ENCODE measurements at places on chromosomes 2 and 18. TPM values are rescaled to one million over a fixed set of nuclear protein-coding genes. Genes with fewer than 3 reads are reported as not detected.

Gene SPR
- polyA plus RNA-seq = not detected

Gene DTNB
- 24.4 TPM for polyA plus RNA-seq

Gene SLC9A2
- polyA plus RNA-seq = 0.07 TPM

Gene SMAD7
- 5.3 TPM for polyA plus RNA-seq

Gene ARID5A
- polyA plus RNA-seq = 111 TPM

Gene SCTR
- polyA plus RNA-seq = not detected

Gene YIPF4
- polyA plus RNA-seq = 13.6 TPM

- H3K4me3 ChIP-seq = no peak overlapping the region
- no peaks in the 10 kb centered on the region for H3K27me3 ChIP-seq
- H3K4me1 ChIP-seq = no peaks in the 10 kb centered on the region
Observed at GRCh38 chr18:9413576-9413975, 61.7 kb upstream of the RALBP1 start.

DNA sequence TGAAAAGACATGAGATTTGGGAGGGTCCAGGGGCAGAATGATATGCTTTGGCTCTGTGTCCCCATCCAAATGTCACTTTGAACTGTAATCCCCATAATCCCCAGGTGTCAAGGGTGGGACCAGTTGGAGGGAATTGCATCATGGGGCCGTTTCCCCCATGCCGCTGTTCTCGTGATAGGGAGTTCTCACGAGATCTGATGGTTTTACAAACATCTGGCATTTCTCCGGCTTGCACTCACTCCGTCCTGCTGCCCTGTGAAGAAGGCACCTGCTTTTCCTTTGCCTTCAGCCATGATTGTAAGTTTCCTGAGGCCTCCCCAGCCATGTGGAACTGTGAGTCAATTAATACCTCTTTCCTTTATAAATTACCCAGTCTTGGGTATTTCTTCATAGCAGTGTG is 51.4 kb downstream of the LPIN1 start:
- H3K36me3 ChIP-seq = peaks cover 11% of the 10 kb centered on the region
- H3K27ac ChIP-seq = no peak overlapping the region
- H3K27me3 ChIP-seq = no peaks in the 10 kb centered on the region
- no peak for DNase-seq
- H3K4me1 ChIP-seq = no peaks in the 10 kb centered on the region

- H3K4me1 ChIP-seq = no peaks in the 10 kb centered on the region
- no peaks in the 10 kb centered on the region for H3K27me3 ChIP-seq
- H3K4me3 ChIP-seq = no peak overlapping the region
- H3K36me3 ChIP-seq = no peaks in the 10 kb centered on the region
Observed at GRCh38 chr18:22213333-22213973, 44.1 kb downstream of the GATA6 start.

DNA sequence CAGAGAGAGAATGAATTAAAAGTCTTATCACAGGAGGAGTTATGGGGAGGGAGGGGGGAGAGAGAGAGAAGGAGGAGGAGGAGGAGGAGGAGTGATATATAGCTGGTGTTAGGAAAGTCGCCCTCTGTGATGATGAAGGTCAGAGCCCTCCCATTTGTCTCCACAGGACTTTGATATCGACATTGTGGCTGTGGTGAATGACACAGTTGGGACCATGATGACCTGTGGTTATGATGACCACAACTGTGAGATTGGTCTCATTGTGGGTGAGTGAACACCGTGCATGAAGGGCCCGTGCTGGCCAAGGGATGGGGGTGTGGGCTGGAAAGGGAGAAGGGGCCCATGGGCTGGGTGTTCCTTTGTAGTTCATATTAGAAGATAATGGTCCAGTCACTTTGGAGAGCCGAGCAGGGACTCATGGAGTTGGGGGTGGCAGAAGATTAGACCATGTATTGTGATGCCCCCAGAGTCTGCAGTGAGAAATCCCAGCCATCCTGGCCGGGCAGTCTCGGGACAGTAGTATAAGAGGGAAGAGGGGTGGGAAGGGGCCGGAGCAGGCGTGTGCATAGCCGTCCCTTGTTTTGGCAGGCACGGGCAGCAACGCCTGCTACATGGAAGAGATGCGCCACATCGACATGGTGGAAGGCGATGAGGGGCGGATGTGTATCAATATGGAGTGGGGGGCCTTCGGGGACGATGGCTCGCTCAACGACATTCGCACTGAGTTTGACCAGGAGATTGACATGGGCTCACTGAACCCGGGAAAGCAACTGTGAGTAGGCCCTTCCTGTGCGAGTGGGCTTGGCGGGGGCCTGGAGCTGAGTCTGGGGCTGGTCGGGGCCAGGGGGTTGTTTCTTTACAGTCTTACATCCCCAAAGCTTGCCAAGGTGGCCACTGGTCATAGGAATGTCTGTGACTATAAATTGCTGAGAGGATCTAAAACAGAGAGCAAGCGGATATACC is 40.0 kb downstream of the HK2 start:
- H3K4me1 ChIP-seq = no peaks in the 10 kb centered on the region
- H3K4me3 ChIP-seq = no peak overlapping the region
- H3K36me3 ChIP-seq = no peaks in the 10 kb centered on the region
- no peak overlapping the region for H3K27ac ChIP-seq
- no peaks in the 10 kb centered on the region for H3K27me3 ChIP-seq

DNA sequence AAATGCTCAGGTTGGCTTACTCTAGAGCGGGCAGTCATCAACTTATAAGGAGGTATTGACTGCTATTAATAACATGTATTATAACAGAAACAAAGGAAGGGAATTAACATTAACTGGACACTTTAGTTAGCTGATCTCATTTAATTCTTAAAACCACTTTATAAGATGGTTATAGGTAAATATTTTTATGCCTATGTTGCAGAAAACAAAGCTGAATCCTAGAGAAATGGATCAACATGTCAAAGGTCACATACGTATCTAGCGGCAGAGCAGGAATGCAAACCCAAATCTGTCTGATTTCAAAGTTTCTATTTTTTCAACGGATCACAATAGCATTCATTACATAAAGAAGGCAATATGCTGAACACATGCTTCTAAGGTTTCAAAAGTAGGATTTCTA is 200.0 kb downstream of the PDE1A start:
- H3K36me3 ChIP-seq = no peaks in the 10 kb centered on the region
- no peak overlapping the region for H3K27ac ChIP-seq
- no peak for DNase-seq
- H3K4me1 ChIP-seq = no peaks in the 10 kb centered on the region
- H3K27me3 ChIP-seq = no peaks in the 10 kb centered on the region
- no peak overlapping the region for H3K4me3 ChIP-seq

GRCh38 chr2:2528846-2529245 is 197.8 kb upstream of the MYT1L start:
- H3K36me3 ChIP-seq = no peaks in the 10 kb centered on the region
- no peak overlapping the region for H3K27ac ChIP-seq
- no peaks in the 10 kb centered on the region for H3K4me1 ChIP-seq
- H3K27me3 ChIP-seq = no peaks in the 10 kb centered on the region
- no peak overlapping the region for H3K4me3 ChIP-seq

- no peaks in the 10 kb centered on the region for H3K27me3 ChIP-seq
- H3K27ac ChIP-seq = no peak overlapping the region
- no peaks in the 10 kb centered on the region for H3K36me3 ChIP-seq
- no peak overlapping the region for H3K4me3 ChIP-seq
Observed at GRCh38 chr18:62368100-62368499, 43.0 kb downstream of the TNFRSF11A start.

GRCh38 chr18:35192415-35192814 is 48.4 kb upstream of the ZNF397 start:
- H3K27ac ChIP-seq = no peak overlapping the region
- no peaks in the 10 kb centered on the region for H3K4me1 ChIP-seq
- no peak overlapping the region for H3K4me3 ChIP-seq
- DNase-seq = no peak
- no peaks in the 10 kb centered on the region for H3K36me3 ChIP-seq

GRCh38 chr2:100381240-100381639 is 36.2 kb downstream of the CHST10 start:
- H3K27ac ChIP-seq = no peak overlapping the region
- H3K4me1 ChIP-seq = no peaks in the 10 kb centered on the region
- peak; percentile 49 for DNase-seq
- no peaks in the 10 kb centered on the region for H3K27me3 ChIP-seq
- H3K4me3 ChIP-seq = no peak overlapping the region

DNA sequence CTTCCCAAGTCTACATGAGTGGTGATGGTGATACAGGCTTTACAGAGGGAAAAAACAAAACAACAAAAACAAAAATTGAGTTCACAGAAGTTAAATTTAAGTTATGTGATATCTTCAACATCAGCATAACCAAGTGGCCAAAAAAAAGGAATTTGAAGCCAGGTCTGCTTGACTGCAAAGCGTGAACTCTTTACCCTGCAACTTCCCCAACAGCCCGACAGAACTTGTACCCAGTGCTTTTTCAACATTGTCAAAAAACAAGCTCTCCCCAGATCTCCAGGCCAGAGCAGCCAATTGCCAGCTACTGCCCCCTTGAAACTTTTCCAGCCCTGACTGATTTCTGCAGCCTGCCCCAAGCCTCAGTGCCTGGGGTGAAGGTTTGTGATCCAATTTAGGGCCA is 76.7 kb downstream of the RNF144A start:
- H3K36me3 ChIP-seq = peaks cover 49% of the 10 kb centered on the region
- no peaks in the 10 kb centered on the region for H3K27me3 ChIP-seq
- H3K4me1 ChIP-seq = no peaks in the 10 kb centered on the region
- H3K27ac ChIP-seq = no peak overlapping the region
- H3K4me3 ChIP-seq = no peak overlapping the region
- DNase-seq = no peak

- H3K4me3 ChIP-seq = no peak overlapping the region
- H3K27ac ChIP-seq = no peak overlapping the region
- no peaks in the 10 kb centered on the region for H3K4me1 ChIP-seq
- H3K27me3 ChIP-seq = no peaks in the 10 kb centered on the region
- H3K36me3 ChIP-seq = no peaks in the 10 kb centered on the region
Observed at GRCh38 chr18:31774477-31774785, 13.8 kb upstream of the SLC25A52 start.

GRCh38 chr2:189569295-189569910 is 11.2 kb downstream of the SLC40A1 start:
- peak overlapping the region; percentile 46 for H3K27ac ChIP-seq
- H3K36me3 ChIP-seq = peaks cover 9% of the 10 kb centered on the region
- DNase-seq = no peak
- H3K4me1 ChIP-seq = no peaks in the 10 kb centered on the region

GRCh38 chr2:11405599-11406266 is 60.2 kb downstream of the E2F6 start:
- H3K27ac ChIP-seq = no peak overlapping the region
- H3K4me1 ChIP-seq = no peaks in the 10 kb centered on the region
- H3K36me3 ChIP-seq = no peaks in the 10 kb centered on the region

DNA sequence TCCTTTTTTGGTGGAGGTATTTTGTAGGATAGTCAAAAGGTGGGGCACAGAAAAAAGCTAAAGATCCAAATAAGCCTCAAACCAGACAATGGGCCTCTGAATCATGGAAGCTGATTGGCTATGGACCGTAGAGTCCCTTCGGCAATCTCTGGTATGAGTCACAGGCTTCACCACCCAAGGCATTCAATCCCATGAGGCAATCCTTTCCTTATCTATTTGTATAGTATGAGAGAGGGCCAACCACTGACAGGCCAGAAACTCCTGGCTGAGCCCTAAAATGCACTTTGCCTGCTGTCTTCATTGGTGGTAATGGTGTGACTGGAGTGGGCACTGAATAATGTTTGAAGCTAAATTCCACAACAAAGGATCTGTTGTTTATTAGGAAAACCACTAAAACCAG is 38.7 kb upstream of the MEX3C start:
- no peaks in the 10 kb centered on the region for H3K4me1 ChIP-seq
- no peak overlapping the region for H3K4me3 ChIP-seq
- no peak for DNase-seq
- H3K27me3 ChIP-seq = no peaks in the 10 kb centered on the region

Measured in naive thymus-derived CD4-positive, alpha-beta T cell (primary cell).